ENCODE measurements at places on chromosomes 3 and 15. TPM values are rescaled to one million over a fixed set of nuclear protein-coding genes. Genes with fewer than 3 reads are reported as not detected.
A peak's percentile ranks its signal among the peaks of the same experiment; 100 is the strongest.

Gene MASP1
- 1.2 TPM for total RNA-seq

Gene TTLL13
- not detected for total RNA-seq

DNA sequence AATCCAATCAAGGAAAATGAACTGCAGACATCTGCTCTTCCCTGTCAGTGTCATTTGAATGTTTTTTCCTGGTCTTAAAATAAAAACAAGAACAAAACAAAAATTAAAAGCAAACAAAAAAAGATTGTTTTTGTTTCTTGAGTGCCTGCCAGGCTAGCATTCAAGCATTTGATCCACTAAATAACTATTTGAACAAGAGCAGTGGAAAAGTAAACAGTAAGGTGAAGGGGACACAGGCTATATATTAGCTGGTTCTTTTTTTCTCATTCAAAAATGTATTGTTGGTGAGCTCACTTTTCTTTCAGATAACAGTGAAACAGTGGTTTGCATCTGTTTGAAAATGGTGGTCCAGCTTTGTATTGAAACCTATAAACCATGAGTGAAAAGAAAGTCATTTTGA, 586.9 kb upstream of the SGO1 start:
- DNase-seq, result no peak

GRCh38 chr3:127767126-127767525, 55.2 kb downstream of the MGLL start:
- DNase-seq, result no peak

DNA sequence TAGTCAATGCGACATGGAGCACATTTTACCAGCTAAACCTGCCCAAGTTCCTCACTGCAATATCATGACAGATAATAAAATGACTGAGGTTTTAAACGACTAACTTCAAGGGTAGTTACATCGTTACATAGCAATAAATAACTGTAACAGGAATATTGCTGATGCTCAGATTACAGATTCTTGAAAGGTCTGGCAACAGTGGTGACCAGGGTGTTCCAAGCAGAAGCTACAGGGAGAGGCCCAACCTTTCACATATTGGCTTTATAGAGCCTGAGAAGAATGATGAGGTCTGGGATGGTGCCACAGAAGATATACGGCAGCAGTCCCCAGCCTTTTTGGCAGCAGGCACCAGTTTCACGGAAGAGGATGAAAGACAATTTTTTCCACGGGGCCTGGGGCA, 51.1 kb upstream of the CSPG5 start:
- DNase-seq, result no peak

DNA sequence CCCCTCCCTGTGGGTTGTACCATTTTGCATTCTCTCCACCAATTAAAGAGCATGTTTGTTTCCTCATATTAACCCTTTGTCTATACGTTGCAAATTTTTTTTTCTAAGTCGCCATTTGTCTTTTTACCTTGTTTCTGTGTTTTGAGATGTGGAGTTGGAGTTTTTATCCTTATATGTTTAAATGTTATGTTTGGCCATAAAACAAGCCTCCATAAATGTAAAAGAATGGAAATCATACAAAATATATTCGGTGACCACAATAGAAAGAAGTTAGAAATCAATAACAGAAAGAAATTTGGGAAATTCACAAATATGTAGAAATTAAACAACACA, 29.2 kb downstream of the LRRK1 start:
- no peak for DNase-seq

GRCh38 chr15:49331951-49332350, 91.1 kb upstream of the FGF7 start:
- DNase-seq, result no peak

DNA sequence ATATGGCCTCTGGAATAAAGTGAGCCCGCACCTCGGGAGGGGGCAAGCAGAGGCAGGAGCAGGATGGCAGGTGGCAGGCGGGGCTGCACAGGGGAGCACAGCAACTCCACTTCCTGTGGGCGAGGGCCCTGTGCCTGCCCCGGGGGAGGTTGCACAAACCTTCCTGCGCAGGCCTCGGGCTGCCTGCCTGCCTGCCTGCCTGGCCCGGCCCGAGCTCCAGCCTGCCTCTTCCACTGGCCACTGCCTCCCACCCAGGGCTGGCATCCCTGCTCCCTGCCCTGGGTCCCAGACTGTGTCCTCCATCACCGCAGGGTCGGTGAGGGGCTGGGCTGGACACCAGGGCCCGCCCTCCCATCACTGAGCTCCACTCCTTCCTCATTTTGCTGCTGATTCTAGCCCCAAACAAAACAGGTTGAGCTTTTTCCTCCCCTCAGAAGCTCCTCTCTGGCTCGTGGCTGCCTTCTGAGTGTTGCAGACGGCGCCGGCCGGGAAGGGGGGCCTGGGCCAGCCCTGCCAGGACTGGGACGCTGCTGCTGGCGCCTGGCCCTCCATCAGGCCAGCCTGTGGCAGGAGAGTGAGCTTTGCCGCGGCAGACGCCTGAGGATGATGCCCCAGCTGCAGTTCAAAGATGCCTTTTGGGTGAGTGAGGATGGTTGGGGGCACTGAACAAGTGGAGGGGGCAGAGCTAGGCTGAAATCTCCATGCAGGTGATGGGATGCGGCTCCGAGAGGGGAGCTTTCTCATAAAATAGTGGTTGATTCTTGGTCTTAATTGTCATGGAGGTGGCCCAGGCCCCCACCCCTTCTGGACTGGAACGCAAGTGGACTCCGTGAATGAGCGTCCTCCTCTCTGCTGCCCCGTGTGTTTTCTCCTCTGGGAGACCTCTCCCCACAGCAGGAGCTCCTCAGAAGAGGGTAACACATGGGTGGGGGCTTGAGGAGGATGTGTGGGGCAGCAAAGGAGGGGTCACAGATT, at the start of gene PSTPIP1:
Gene PSTPIP1 (plus strand): TSS at position 156 of the 975 bp plus-strand sequence. CDS start 448 bp downstream, at position 604.
- no peak for DNase-seq

GRCh38 chr3:125220727-125221429, 8.3 kb upstream of the SLC12A8 start:
- peak; percentile 7 for DNase-seq

Measured in M059J (cell line).